ENCODE measurements at places on chromosomes 12 and 14. TPM values are rescaled to one million over a fixed set of nuclear protein-coding genes. Genes with fewer than 3 reads are reported as not detected.

DNA sequence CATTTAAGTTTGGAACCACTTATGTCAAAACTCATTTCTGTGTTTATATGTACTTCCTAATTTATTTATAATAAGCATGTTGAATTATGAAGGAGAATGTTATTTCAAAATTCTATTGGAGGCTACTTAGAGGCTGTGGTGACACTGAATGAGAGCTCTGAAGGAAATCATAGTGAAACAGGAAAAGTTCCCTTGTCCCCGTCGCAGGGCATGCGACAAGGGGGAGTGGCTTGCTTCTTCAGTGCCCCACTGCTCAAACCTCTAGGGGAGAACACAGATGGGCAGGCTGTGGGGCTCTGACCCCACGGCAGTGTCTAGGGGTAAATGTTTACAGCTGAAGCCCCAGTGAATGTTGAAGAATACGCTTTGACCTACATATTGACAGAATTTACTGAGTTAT lies 261.9 kb downstream of the RAD51B start:
- H3K27me3 ChIP-seq: no peaks in the 10 kb centered on the region
- H3K36me3 ChIP-seq: no peaks in the 10 kb centered on the region
- DNase-seq: no peak
- no peak overlapping the region for H3K4me3 ChIP-seq
- H3K27ac ChIP-seq: no peak overlapping the region

DNA sequence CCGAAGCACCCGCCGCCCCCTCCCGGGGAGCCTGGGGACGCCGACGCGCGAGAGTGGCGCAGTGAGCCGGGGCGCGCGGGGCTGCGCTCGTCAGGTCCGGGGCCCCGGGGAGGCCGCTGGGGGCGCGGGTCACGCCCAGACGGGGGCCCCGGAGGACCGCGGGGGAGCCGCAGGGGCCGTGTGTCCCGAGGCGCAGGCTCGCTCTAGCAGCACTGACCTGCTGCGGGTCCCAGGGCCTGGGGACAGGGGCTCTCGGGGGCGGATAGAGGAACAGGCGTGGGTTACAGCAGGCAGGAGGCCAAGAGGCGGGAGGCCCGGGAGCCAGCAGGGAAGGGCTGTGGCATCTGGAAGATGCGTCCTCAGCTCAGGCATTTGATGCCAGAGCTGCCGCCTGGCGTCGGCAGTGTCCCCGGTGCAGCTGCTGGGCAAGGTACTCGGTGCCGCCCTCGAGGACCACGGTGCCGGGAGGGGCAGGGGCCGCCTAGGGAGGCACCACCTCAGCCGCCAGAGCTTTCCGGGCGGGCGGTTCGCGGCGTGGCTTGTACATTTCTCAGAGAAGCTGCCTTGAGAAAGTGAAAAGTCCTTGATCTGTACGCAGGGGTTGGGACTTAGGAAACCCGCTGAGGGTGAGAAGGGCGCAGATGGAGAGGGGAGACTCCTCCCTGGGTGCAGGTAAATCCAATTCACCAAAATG lies 1.2 kb downstream of the WNT5B start:
- H3K36me3 ChIP-seq: no peaks in the 10 kb centered on the region
- peak overlapping the region; percentile 61 for H3K4me3 ChIP-seq
- no peak overlapping the region for H3K27ac ChIP-seq
- peaks cover 13% of the 10 kb centered on the region for H3K4me1 ChIP-seq

DNA sequence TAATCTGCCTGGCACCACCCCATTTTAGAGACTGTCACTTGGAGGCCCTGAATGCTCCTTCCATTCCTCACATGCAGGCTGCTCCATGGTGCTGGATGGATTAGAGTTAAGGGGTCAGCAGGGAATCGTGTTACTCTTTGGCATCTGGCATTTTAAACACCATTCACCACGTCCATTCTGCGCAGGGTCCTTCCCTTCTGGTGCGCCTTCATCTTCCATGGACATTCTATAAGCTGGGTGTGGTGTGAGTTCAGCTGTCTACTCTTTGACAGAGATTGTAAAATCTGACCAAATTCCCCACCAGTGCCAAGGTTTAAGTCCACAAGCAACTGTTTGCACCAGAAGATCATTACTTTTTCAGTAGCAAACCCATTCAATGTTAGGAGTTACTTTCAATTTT lies 47.8 kb downstream of the GIT2 start:
- no peak overlapping the region for H3K4me3 ChIP-seq
- H3K4me1 ChIP-seq: peaks cover 60% of the 10 kb centered on the region
- H3K27ac ChIP-seq: peak overlapping the region; percentile 68
- DNase-seq: no peak
- no peaks in the 10 kb centered on the region for H3K27me3 ChIP-seq
- peaks cover 3% of the 10 kb centered on the region for H3K36me3 ChIP-seq

The ORAI1 gene
- 75.5 TPM for polyA plus RNA-seq

DNA sequence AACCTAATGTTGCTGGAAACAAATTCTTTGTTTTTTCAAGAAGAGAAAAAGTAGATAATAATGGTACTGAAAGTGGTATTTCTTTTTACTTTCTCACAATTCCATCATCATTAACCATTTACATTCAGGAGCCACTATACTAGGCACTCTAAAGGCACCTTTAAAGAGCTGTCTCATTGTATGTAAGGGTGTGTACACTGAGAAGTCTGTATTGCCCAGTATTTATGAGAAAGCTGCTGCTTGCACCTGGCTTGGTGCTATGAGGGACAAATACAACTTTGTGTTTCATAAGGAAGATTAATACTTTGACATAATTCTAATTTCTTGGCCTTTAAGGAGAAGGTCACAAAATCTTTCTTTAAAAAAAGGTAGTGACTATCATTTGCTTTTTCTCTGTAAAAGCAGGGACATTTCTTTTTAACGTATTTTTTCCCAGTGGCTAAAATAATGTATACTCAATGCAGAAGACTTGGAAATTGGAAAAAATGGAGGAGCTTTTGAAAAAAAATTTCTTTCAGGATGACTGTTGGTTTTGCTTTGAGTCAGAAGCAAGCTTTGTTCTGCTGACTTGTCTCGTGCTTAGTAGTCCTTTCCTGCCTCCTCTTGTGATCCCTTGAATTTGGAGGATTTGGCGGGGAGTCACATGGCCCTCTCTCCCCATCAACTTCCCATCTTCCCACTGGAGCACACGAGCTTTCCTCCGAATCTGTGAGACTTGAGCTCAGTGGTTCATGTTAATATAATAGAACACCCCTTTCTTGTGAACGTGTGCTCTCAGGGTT lies 50.1 kb downstream of the RASSF3 start:
- H3K27me3 ChIP-seq: no peaks in the 10 kb centered on the region
- no peaks in the 10 kb centered on the region for H3K36me3 ChIP-seq
- no peak overlapping the region for H3K27ac ChIP-seq
- no peak overlapping the region for H3K4me3 ChIP-seq
- H3K4me1 ChIP-seq: peaks cover 19% of the 10 kb centered on the region

DNA sequence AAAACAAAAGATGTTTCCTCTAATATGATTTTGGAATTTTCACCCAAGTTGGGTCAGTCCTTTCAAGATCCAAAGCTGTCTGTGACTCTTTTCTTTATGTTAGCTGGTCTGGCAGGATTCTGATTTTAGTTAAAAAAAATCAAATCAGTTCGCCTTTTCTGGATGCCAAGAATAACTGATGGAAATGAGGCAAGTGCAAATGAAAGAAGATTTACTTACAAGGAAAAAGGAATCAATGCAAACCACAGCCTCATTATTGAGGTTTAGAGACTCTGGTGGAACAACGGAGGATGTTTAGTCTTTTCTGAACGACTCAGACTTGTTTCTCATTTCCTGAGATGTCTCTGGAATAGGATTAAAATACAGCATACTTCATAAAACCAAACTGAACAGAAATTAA lies 117.0 kb upstream of the DYRK2 start:
- no peak for DNase-seq
- H3K27me3 ChIP-seq: no peaks in the 10 kb centered on the region
- H3K27ac ChIP-seq: no peak overlapping the region
- no peaks in the 10 kb centered on the region for H3K4me1 ChIP-seq
- H3K4me3 ChIP-seq: no peak overlapping the region

The CEP83 gene
- 4.2 TPM for polyA plus RNA-seq

DNA sequence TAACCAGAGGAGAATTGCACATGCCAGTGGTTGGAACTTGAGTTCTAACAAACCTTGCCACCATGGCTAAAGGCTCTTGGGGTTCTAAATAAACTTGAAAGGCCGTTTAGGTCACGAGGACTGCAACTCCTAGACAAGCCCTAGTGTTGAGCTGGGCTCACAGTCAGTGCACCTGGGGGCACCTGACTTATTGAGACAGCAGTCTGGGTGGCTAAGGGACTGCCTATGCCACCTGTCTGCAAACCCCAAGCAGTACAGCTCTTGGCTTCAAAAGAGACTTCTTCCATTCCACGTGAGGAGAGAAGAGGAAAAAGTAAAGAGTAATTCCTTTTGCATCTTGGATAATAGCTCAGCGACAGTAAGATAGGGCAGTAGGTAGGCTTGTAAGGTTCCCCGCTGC lies 765.6 kb upstream of the FOXG1 start:
- no peaks in the 10 kb centered on the region for H3K4me1 ChIP-seq
- no peaks in the 10 kb centered on the region for H3K36me3 ChIP-seq
- no peak for DNase-seq
- H3K4me3 ChIP-seq: no peak overlapping the region
- no peaks in the 10 kb centered on the region for H3K27me3 ChIP-seq
- no peak overlapping the region for H3K27ac ChIP-seq

DNA sequence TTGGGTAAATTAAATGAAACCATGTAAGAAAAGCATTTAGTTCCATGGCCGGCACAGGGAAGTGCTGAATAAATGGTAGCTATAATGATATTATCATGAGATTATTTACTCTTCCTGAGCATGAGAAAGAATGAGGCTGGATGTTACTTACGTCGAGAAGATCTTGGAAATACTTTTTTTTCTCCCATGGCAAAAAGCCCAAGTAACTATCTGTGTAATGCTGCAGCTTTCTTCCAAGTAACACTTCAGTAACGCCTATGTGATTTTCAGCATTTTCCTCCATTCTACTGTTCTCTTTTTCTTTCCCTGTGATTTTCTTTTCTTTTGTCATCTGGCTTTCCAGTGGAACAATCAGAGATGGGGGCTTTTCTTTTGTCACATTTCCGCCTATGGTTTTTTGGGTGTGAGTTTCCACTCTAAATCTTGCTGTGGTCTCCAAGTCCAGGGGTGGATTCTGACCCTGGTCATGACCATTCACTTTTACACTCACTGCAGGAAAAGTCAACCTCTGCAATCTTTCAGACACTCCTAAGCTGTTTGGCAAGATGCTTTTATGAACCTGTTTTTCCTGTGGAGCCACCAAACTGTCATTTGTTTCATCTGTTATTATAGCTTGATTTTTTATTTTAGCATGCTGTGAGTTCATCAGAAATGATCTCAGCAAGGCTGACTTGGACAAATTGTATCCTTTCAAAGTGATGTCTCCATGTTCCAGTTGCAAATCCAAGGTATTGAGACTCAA lies 25.0 kb upstream of the SYCP3 start:
- no peak overlapping the region for H3K27ac ChIP-seq
- H3K36me3 ChIP-seq: peaks cover 95% of the 10 kb centered on the region
- no peak overlapping the region for H3K4me3 ChIP-seq
- H3K4me1 ChIP-seq: no peaks in the 10 kb centered on the region
- DNase-seq: no peak

GRCh38 chr12:22562036-22563028 lies 18.0 kb upstream of the C2CD5 start:
- no peaks in the 10 kb centered on the region for H3K4me1 ChIP-seq
- no peak overlapping the region for H3K4me3 ChIP-seq
- H3K36me3 ChIP-seq: no peaks in the 10 kb centered on the region
- H3K27ac ChIP-seq: no peak overlapping the region
- no peaks in the 10 kb centered on the region for H3K27me3 ChIP-seq
- no peak for DNase-seq

DNA sequence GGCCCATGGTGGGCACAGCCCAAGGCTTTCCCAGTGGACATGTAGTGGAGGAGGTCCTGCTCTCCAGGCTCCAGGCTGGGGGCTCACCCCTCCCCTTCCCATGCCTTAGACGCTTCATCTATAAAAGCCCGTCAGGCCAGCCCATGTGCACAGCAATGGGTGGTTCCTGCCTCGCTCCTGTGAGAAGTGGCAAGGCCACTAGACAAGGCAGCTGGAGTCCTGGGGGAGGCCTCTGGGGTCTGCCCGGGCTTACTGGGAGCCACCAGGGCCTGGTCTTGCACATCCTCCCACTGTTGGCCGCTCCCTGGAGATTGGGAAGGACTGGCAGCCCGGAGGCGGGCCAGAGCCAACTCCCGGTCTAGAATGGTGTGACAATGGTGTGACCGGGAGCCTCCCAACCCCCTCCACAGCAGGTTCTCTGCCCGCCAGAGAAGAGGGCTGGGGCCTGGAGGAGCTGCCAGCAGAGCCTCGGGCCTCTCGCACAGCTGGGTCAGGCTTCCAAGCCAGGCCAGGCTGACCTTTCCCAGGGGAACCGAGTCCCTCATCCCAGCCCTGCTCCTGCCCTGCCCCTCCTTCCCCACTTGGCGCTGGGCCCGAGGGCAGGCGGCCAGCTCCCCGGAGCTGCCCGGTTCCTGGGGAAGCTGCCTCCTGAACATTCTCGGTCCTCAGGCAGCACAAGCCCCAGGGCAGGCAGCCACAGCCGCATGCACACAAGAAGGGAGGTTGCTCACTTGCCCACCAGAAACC lies 97.9 kb downstream of the RFLNA start:
- H3K27ac ChIP-seq: peak overlapping the region; percentile 78
- peak; percentile 96 for DNase-seq
- no peak overlapping the region for H3K4me3 ChIP-seq
- peaks cover 34% of the 10 kb centered on the region for H3K36me3 ChIP-seq
- H3K27me3 ChIP-seq: no peaks in the 10 kb centered on the region

DNA sequence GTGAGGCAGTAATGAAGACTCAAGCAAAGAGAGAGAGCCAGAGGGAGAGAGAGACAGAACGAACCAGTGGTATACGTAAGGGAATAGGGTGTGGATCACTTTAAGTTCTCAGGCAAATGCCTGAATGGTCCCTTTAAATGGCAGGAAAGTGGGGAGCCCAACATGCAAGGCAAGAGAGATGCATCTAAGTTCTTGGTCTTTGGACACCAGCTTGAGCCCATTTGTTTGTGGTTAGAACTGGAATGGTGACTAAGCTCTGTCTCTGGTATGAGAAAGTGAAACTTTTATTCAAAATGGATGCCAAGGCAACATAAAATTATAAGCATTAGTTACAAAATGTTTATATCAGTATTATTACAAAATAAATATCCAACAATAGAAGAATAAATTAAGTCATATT lies 192.2 kb upstream of the ALG10 start:
- no peaks in the 10 kb centered on the region for H3K36me3 ChIP-seq
- no peak overlapping the region for H3K27ac ChIP-seq
- H3K4me1 ChIP-seq: no peaks in the 10 kb centered on the region
- H3K4me3 ChIP-seq: no peak overlapping the region

The TEDC1 gene
- polyA plus RNA-seq: 1.9 TPM

GRCh38 chr12:18882690-18883089 lies 144.8 kb downstream of the CAPZA3 start:
- DNase-seq: no peak
- H3K27me3 ChIP-seq: no peaks in the 10 kb centered on the region
- no peaks in the 10 kb centered on the region for H3K36me3 ChIP-seq
- no peak overlapping the region for H3K27ac ChIP-seq
- no peaks in the 10 kb centered on the region for H3K4me1 ChIP-seq

- no peak for DNase-seq
- no peak overlapping the region for H3K4me3 ChIP-seq
- H3K27me3 ChIP-seq: no peaks in the 10 kb centered on the region
- H3K27ac ChIP-seq: peak overlapping the region; percentile 74
- no peaks in the 10 kb centered on the region for H3K36me3 ChIP-seq
These were observed 1.1 kb upstream of the ARG2 start for GRCh38 chr14:67618617-67619063.
